ENCODE measurements at places on chromosomes 12 and 14.

- DNase-seq, result peak; percentile 20
These were observed 40.9 kb downstream of the CCDC85C start for GRCh38 chr14:99562856-99563748.

DNA sequence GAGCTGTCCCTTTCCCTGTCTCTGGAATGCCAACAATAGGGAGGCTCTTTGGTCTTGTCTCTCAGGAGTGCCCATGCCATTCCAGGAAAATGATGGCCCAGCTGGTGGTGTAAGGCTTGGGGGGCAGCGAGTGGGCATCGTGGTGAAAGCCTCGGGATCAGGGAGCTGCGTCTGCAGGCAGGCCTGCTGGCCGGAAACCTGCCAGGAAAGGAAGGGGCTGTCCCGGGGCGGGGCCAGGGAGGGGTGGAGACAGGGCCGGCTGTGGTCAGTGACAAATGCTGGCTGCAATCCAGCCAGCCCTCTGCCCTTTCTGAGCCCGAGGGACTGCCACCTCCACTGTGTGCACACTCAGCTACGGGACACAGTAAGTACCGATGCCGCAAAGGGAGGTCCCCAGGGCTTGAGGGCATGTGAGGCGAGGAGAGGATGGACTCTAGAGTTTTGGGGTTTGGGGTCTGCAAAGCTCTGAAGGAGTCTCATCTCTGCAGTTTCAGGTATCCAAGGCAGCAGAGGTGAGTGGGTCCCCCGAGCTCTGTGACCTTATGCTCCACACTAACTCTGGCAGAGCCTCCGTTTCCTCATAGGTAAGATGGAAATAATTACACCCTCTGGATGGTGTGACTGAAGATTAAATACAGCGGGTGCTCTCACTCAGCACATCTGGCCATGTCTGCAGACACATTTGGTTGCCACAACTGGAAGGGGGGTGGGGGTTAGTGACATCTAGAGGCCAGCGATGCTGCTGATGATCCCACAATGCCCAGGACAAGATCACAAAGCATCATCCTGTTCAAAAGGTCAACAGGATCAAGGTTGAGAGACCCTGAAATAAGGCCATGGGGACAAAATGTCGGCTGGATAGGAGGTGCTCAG is at the start of gene SERPINA5:
TSS of gene SERPINA5 (plus strand) at position 300 of the 873 bp plus-strand sequence. CDS start 5,937 bp downstream, outside the sequence.
- DNase-seq, result peak; percentile 6

DNA sequence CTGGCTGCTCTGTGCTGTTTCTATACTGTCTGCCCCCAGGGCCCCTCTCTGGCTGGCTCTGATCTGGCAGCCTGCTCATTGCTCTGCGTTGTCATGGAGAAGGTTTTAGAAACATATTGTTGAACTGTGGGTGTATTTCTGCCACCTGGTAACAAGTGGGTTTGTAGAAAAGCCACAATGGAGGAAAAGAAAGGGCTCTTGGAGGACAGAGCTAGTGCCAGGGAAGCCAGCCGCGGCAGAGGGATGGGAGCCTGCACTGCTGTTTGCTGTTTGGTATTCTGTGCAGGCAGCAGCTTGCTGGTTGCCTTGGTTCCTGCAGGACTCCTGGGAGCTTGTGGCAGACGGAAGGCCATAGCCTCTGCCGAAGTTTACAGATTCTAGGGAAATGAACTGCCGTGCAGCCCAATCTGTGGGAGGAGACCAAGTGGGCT is 15.1 kb downstream of the CCDC177 start:
- DNase-seq, result no peak

DNA sequence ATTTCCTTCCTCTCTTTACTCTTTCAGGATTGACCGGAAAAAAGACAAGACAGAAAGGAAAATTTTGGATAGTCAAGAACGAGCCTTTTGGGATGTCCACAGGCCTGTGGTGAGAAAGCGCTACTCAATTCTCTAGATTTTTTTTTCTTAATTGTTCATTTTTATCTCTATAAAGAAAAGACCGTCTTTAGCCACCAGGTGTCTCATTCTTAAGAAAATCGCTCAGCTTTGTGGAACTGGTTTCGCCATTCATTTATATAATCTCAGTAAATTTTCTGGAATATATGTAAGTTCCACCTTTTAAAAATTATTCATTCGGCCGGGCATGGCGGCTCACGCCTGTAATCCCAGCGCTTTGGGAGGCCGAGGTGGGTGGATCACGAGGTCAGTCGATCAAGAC is 421.1 kb downstream of the DPF3 start:
- peak; percentile 45 for DNase-seq

- DNase-seq, result no peak
These were observed 9.5 kb downstream of the FANCM start for GRCh38 chr14:45145214-45145613.

- DNase-seq, result no peak
These were observed 19.6 kb downstream of the SLC25A29 start for GRCh38 chr14:100286484-100287191.

GRCh38 chr14:80498533-80498932 is 287.2 kb upstream of the DIO2 start:
- no peak for DNase-seq

GRCh38 chr14:102229071-102229738 is 75.8 kb downstream of the MOK start:
- no peak for DNase-seq

GRCh38 chr12:4874671-4875070 is 35.0 kb upstream of the KCNA1 start:
- DNase-seq, result peak; percentile 22

DNA sequence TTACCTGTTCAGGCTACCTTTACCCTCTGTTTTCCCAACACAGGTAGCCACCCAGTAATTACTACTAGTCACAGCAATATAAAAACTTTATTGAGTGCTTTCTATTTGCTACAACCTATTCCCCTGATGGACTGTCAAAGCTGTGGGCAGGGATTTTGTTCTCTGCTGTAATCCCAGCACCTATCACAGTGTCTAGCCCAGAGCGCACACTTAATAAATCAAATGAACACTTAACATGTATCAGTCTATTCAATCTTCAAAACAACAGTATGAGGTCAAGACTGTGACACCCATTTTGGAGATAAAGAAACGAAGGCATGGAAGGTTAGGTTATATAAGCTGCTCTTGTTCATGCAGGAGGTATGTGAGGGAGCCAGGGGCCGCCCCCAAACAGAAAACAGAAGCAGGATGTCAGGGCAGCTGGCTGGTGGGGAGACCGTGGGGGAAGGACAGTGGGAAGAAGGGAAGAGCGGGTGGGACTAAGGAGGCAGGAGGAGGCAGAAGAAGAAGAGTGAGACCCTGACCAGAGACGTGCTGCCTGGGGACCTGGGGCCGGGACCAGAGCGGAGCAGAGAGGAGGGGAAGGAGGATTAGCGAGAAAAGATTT is 1.7 kb downstream of the TNFRSF1A start:
- peak; percentile 60 for DNase-seq

DNA sequence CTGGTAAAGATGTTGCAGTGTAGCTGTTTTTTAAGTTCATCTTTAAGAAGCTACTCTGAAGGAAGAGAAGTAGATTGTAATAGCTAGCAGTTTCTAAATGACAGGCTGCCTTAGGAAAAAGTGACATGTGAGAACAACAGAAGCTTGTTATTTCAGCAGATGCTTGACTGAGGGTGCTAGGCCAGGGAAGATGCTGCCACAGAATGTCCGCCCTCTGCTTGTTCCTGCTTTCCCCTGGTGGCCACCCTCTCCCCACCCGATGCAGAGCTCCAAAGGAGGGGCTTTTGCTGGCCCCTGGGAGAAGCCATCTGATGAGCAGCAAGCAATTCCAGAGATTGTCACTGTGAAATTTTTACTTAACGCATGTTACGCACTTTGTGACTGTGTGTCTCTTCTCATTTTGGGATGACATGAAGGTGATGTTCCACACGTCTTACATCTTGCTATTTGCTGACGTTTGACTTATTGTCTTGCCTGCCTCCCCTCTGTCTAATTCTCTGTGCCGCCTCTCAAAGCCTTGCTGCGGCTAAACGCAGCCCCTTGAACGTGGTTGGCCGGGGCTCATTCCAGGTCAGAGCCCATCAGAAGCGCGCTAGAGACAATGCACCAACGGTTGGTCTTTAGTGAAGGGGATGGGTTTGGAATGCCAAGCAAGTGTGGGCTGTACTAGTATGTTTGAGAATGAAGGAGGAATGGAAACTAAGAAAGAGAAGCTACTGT is 44.8 kb downstream of the WDR20 start:
- DNase-seq, result no peak
